ENCODE measurements at places on chromosomes 13 and 19.

DNA sequence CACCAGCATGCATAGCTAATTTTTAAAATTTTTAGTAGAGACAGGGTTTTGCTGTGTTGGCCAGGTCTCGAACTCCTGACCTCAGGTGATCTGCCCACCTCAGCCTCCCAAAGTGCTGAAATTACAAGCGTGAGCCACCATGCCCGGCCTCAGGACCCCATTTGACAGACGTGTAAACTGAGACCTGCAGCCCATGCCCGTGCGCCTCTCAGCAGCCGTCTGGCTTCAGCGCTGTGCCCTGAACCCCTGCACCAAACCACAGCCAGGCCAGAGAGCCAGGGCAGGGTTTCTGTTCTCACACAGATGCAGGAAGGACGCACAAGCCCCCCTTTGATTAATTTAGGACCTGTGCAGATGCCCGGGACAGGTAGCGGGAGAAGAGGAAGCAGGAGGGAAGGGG lies 7.3 kb upstream of the FFAR1 start:
- DNase-seq = no peak

DNA sequence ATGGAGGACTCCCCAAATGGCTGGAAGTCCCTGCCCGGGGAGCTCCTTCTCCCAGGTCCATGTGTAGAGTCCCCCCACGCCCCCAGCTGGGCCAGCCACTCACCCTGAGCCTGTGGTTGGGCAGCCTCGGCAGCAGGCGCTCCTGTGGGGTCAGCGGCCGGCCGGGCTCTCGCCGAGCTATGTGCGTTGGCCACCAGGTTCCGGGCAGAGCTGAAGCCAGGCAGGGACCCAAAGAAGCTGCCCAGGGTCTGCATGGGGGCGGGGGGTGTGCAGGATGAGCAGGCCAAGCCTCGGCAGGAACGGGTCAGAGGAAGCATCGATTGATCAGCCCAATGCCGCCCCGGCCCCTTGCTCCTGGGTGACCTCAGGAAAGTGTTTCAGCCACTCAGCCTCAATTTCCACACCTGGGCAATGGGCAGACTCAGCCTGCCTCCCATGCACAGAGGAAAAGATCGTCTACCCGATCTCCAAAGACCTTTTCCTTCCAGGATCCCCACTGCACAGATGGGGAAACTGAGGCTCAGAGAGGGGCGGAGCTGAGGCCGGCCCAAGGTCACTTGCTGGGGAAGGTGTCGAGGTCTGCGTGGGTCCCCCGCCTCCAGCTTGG lies 732 bp downstream of the PLIN4 start:
- DNase-seq = no peak

- no peak for DNase-seq
These were observed 889 bp downstream of the GTF2F2 start for GRCh38 chr13:45120967-45121831.

DNA sequence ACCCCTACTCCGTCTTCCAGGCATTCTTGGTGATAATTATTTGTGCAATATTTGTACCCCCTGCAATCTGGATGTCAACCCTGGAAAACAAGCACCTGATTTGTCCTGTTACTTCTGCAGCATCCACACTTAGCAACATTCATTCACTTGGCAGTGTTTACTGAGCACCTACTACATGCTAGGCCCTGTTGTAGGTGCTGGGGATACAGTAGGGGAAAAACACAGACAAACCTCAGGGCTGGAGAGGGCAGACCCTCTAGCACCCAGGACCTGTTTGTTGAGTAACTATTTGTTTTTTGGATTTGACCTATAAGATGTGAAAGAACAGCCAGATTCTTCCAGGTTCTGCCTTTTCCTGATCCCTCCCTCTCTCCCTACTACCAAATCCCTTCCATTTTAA lies 9.5 kb downstream of the NECTIN2 start:
- DNase-seq = no peak

DNA sequence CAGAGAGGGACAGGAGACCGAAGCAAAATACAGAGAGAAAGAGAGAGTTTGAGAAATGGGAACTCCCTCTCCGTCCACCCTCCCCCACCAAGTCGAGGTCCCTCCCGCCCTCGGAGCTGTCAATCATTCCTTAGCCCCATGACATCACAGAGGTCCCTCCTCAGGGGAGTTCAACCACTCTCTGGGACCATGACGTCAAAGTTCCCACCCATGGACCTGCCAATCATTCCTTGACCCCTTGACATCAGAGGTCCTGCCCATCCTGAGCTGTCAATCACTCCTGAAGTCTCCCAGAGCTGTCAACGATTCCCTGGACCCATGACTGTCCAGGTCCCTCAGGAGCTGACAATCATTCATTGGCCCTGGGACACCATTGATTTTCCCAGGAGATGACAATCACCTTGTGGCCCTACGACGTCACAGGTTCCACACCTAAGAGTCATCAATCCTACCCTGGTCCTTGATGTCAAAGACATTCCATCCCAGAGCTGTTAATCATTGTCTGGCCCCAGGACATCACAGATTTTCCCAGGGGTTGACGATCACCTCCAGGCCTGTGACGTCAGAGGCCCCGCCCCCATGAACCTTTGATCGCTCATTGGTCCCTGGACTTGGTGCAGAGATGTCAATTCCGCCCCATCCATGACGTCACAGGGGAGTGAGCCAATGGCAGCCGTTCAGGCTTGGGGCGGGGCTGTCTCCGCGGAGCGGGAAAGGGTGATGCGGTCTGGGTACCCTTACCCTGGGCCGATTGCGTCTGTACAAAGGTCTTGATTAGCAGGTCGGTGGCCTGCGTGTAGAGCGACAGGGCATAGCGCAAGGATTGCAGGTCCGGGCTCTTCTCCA lies 61.7 kb downstream of the COLGALT1 start:
- no peak for DNase-seq

DNA sequence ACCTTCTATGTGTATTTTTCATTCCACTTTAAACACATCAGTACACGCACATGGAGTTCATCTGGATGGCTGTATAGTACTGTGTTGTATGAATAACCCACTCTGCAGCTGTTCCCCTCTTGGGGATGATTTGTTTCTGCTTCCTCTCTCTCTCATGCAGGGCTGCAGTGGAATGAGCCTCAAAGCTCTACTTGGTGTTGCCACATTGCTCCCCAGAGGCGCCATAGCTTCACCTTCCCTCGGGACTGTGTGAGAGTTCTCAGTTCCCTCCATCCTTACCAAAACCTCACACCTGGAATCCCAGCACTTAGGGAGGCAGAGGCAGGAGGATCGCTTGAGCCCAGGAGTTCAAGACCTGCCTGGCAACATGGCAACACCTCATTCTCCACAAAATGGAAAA lies 28.4 kb upstream of the GPR183 start:
- DNase-seq = no peak

- peak; percentile 44 for DNase-seq
These were observed 1.3 kb upstream of the CEACAM3 start for GRCh38 chr19:41795031-41795461.

GRCh38 chr13:72255908-72256307 lies 388.9 kb upstream of the DACH1 start:
- DNase-seq = no peak
